ENCODE measurements at places on chromosomes 7 and 10.

GRCh38 chr10:6563731-6564130 lies 16.3 kb downstream of the PRKCQ start:
- no peak for DNase-seq

DNA sequence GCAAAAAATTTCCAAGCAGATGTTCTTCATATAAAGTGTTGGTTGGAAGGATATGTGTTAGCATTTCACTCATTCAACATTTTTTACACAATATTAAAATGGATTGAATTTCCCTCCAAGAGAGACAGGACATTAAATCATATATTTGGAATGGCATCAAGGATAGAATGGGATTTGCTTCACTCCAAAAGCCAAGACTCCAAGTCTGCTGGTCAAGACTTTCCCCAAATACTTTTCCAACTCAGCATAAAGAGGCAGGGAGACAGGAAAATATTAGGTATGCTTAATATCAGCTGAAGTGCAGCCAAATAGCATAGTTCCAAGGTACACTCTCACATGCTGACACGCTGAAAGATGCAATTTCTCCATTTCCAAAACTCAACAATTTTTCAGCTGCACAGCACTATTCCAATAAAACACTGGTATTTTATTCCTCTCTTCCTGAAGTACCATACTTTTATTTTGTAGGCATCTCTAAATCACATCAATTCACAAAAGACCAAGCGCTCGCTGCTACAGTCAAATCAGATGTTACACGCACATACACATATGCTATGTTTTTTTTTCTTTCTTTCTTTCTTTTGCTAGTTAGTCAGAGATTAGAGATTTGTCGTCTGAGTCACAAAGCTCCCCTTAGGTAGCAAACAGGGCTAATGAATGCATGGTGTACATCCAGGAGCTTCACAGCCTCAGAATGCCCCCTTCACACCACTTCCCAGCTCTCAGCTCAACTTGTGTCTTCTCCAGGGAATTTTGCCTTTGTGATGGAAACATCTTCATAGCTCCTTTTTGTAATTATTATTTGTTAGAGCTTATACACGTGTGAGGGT lies 1033.8 kb upstream of the AUTS2 start:
- DNase-seq, result no peak

DNA sequence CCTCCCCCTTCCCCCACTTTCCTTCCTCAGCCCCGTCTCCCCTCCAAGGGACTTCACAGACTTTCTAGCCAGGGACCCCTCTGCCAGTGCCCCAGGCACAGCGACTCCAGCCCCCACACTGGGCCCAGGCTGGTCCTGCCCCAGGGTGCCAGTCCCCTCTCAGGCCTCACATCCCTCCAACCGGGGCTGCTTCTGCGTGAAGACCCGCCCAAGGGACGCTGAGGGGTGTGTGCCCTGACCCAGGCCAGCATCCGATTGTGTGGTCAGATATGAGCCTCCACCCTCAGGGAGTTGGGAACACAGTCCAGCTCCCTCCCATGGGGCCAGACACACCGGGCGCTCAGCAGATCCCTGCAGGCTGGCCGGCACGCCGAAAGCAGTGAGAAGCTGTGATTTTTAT lies 97.0 kb downstream of the MICALL2 start:
- no peak for DNase-seq

- DNase-seq, result no peak
Measured at GRCh38 chr7:117401293-117402002, 25.8 kb downstream of the ASZ1 start.

DNA sequence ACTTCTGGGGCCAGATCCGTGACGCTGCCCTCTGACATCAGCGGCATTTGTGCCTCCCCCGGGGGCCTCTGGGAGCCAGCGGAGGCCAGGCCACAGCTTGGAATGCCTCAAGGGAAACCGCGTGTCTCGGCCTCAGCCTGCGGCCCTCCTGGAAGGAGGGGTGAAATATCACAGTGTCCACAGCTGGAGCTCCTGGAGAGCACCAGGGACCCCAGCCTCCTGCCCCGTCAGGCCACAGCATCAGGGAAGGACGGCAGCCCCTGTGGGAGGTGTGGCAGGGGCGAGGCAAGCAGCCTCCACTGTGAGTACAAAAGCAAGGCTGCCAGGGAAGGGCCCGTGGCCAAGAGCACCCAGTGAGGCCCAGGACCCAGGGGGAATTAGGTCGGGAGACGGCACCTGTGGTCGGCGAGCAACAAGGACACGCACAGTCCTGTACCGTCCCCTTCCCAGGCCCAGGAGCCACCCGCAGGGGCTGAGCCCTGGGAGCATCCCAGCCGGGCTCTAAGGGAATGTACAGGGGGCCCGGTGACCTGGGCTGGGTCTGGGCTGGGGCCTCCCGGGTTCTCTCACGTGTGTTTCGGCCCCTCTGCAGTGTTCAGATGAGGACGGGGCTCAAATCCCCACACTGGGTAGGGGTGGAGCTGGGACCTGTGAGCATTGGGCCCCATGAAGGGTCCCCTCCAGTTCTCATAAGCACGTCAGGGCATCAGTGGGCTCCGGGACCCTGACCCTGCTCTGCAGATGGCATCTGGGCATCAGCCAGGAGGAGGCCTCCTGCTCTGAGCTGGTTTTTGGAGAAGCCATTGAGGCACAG lies 18.7 kb upstream of the KNDC1 start:
- no peak for DNase-seq

DNA sequence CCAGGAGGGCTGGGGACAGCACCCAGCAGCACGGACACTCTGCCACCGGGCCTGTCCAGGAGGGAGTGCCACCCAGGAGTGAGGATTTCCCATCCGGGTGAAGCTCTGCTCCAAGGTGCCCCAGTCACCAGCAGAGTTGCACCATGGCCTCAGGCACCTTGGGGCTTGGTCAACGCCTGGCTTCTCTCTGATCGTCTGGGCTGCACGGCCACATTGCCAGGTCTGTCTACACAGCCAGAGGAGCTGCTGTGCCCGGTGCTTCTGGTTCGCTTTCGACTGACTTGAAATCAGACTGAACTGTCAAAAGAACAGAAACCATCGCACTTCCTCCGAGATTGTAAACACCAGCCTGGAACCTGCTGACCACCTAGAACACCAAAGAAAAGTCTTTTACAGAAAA lies 12.0 kb downstream of the SHH start:
- DNase-seq, result no peak

GRCh38 chr7:17520941-17521340 lies 222.5 kb downstream of the AHR start:
- no peak for DNase-seq

- DNase-seq, result no peak
Measured at GRCh38 chr10:16894821-16895220, 77.6 kb upstream of the RSU1 start.

GRCh38 chr10:72061491-72061890 lies 26.9 kb downstream of the SPOCK2 start:
- no peak for DNase-seq

- no peak for DNase-seq
Measured at GRCh38 chr7:77930496-77930895, 131.9 kb downstream of the PHTF2 start.

DNA sequence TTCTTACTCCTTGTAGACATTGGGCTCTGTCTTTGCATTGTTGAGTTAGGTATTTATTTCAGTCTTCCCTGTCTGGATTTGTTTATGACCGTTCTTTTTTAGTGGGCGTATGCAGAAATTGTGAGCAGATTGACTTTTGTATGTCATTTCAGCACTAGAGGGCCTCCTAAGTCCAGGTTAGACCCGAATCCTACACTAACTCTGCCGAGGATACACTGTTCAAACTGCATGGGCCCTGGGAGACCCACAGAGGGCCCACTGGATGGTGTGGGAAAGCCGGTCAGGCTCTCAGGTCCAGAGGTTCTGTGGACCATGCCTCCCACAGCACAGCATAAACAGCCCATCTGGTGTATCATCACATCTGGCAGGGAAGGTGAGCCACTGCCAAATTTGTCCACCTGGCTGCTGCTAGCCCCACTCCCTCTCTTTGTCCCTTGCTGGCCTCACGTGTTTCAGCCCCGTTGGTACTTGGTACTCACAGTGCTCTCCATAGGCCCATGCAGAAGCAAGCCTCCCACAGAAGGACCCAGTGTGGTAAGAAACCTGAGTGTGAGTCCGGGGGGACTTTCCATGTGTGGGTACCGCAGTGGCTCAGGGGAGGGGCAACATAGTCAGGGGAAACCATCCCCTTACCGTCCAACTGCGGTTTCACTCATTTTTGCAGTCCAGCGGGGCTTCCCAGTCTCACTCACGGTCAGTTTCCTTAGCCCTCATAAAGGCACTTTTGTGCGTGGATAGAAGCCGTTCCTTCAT lies 112.8 kb downstream of the APBB1IP start:
- no peak for DNase-seq

GRCh38 chr10:127928021-127928806 lies 21.3 kb downstream of the PTPRE start:
- DNase-seq, result no peak

DNA sequence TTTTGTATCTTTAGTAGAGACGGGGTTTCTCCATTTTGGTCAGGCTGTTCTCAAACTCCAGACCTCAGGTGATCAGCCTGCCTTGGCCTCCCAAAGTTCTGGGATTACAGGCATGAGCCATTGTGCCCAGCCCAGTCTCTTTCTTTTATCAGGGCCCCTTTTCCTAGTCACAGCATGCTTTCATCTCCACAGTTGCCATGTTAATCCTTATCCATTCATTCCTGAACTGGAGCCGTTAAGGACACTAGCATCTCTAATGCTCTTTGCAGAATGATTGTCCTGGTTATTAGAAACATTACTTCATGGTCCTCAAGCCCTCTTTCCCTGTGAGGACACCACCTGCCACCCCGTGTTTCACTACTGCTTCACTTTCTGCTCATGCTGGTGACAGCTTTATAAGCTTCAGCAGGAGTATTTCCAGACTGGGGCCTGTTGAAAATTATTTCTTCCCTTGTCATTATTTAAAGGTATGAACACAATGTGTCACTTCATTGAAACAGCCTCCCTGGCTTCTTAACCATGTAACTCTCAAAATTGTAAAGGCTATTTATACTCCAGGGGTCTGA lies 313.9 kb downstream of the BMPER start:
- no peak for DNase-seq

Measured in hippocampal formation (tissue), 2 donors.